GM06990 (cell line): ENCODE measurements at places on chromosomes 11 and 22.
A peak's percentile ranks its signal among the peaks of the same experiment; 100 is the strongest.

DNA sequence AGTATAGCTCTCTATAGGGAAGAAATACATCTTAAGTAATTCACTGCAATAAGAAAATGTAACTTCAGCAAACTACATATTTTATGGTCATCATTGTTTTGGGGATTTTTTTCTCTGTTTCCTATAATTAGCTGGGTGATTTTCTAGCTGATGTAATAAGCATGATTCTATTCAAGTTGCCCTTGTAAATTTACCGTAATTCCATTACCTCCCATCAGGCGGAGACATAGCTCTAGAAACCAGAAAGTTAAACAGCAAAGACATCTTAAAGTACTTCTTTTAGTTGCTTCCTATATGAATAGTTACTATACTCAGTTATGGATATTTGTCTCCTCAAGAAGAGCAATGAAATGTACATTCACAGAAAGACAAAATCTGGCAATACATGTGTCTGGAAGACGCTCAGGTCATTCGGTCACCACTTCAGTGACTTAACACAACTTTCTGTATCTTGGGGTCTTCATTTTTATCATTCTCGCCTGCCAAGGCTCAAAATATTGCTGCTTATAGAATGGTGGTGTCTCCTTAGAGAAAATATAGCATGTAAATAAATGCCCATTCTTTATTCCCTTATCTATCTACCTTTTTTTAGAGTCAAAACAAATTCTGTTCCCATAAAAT lies 239.9 kb upstream of the ZC3H12C start:
- DNase-seq = peak; percentile 19

DNA sequence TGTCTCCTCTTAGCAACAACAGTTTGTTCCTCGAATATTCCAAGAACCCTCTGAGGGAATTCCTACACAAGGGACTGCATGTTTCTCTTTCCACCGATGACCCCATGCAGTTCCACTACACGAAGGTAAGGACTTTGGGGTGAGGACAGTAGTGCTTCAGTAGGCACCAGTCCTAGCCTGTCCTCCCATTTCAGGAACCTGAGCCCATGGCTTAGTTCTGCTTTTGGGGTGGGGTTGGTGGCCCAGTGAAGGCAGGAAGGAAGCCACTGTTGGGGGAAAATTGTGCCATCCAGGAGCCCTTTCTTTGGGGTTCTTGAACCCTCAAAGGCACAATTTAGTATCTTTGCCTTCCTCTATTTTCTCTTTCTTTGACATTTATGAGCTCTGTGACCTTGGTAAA lies 38.2 kb downstream of the RNF141 start:
- DNase-seq = no peak

GRCh38 chr11:128776424-128777284 lies 82.8 kb downstream of the FLI1 start:
- peak; percentile 30 for DNase-seq

- DNase-seq = no peak
Measured at GRCh38 chr22:20466659-20467379, 28.8 kb downstream of the KLHL22 start.

DNA sequence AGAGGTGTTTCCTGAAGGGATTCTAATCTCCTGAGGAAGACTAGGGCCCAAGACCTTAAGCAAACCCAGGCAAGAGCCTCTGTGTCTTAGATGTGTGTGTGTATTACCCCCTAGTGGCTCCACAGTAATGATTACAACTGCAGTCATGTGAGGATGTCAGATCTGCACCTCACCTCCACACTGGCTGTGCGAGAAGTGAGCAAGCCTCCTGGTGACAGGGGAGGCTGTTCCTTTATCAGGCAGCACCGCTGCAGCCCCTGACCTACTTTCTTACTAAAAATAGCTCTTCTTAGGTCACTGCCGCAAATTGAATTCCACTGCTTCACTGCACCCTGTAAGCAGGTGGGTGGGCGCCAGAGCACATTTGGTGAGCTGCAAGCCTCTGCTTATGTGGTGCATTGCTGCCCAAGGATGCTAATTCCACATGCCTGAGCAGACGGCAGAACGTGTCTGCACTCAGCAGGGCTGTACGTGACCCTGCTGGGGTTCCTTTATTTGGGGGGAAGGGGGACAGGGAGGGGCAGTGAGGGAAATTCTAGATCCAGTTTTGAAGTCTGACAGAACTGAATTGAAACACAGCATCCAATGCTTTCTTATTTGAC lies 112.4 kb downstream of the KCNC1 start:
- no peak for DNase-seq

- DNase-seq = no peak
Measured at GRCh38 chr11:46981436-46981835, 44.9 kb downstream of the CSTPP1 start.

DNA sequence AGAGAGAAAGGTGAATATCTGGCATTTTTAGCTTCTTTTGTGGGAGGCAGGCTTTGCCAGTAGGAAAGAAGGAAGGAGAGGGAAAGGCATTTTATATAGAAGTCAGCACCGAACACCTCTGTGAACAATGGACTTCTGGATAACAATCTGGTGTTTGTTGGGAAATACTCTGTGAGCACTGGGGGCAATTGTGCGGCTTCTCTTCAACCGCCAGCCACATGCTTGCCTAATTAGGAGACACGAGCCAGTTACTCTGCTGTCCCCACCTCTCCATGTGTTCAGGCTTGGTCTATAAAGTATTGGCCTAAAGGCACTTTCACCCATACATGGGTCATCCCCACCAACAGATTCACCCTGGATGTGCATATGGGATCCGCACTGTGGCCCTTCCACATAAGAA lies 523.6 kb downstream of the NTM start:
- no peak for DNase-seq

- no peak for DNase-seq
Measured at GRCh38 chr22:25816522-25817059, 74.6 kb downstream of the MYO18B start.

DNA sequence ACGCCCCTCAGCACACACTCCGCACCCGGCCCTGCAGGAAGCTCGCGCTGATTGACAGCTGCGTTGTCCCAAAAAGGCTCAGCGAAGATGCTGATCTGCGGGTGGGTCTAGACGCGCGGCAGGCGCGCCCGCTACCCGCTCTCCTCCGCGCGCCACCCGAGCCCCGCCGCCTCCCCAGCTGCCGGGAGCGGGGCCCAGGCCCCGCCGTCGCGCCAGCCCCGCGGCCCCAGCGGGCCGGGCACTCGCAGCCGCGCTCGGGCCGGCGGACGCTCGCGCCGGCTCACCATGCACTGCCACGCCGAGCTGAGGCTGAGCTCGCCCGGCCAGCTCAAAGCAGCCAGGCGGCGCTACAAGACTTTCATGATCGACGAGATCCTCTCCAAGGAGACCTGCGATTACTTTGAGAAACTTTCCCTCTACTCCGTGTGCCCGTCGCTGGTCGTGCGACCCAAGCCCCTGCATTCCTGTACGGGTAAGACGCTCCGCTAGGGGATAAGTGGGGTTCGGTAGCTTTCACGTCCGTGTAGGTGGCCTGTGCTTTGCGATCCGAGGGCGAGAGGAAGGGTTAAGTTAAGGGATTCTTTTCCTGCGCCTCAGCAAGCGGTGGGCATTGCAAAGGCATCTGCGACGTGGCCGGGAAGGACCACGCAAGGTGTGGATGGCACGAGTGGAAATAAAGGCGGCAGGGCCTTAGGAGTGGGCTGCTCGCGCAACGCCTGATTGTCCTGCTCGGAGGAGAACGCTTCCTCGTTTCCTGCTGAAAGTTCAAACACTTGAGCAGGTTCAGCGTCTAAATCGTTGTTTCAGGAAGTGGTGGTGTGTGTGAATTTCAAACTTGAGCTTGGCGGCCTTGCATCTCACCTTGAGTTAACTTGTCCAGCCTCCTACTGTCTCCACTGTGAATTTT lies at the start of gene BARX2:
BARX2 (plus strand) TSS at position 98 of the 907 bp plus-strand sequence; CDS start at position 286, 188 bp downstream.
- peak; percentile 21 for DNase-seq

DNA sequence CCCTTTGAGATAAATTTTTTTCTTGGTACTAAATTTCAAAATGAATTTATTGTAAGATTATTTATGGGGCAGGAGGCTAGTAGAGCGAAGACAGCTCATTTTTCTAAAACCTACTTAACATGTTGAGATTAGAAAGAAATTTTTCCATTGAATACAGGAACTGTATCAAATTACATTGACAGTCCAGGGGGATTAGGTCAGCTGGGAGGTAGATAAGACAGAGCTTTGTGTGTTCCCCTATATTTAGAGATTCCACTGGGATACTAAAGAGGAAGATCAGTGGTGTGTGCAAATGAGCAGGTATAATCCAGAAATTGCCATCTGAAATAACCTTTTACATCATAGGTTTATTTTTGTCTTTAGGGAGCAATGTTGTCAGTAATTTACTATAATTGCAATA lies 32.1 kb downstream of the ENDOD1 start:
- DNase-seq = no peak
